Activated naive CD8-positive, alpha-beta T cell treated with anti-CD3 and anti-CD28 coated beads, Interleukin-2, amount 50 U/mL, for 24 hours (primary cell): ENCODE measurements at places on chromosomes 4 and X.

DNA sequence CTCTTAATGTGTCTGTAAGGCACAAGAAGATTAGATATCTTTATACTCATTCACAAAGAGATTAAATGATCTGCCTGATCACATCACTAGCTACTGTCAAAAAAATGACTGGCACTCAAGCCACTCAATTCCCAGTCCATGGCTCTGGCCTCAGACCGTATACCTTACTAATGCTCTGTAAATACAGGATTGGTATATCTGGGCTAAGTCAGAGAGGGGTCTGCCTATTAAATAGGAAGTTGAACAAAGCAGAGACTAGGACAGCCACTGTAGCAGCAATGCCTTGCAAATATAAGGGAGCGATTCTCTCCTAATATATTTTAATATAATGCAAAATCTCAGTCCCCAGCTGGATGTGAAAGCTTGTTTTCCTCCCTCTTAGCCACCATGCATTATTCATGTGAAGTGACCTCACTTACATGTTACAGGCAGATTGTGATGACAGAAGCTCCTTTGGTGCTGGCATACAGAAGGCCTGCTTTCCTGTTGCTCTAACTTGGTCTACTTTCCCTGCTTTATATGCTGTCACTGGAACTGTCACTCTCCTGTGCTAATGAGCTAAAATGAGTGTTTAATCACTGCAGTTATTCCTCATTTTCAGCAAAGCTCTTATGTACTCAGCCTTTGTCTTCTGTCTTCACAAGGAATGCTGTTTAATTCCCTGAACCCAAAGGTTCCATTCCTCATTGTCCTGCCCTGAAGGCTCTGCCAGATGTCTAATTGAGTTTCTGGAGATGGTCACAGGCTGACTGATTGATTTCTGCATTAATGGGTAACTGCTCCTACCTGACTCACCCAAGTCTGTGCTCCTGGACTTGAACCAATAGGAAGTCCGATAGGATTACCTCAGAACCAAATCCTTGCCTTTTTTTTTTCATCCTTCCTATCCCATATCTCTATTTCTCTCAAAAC, 578.2 kb downstream of the KLHL13 start:
- H3K27ac ChIP-seq, result no peak overlapping the region
- H3K27me3 ChIP-seq, result no peaks in the 10 kb centered on the region
- no peaks in the 10 kb centered on the region for H3K4me1 ChIP-seq
- no peak overlapping the region for H3K4me3 ChIP-seq
- no peaks in the 10 kb centered on the region for H3K36me3 ChIP-seq

DNA sequence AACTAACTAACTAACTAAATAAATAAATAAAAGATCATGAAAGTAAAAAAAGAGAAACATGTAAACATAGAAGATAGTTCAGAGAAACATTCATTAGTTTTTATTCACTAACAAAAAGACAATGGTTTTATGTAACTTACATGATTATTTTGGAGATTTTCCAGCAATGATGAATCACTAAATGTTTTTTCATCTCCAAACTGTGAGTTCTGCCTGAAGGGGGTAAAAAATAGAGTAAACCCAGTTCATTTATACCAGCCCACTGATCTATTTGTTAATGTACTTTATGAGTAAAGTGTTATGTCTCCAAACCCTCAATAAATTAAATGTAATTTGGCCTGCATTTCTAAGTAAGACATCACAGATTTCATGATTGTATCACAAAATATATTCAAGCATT, 101.1 kb downstream of the ATP8A1 start:
- H3K4me1 ChIP-seq, result no peaks in the 10 kb centered on the region
- peaks cover 11% of the 10 kb centered on the region for H3K36me3 ChIP-seq
- H3K27ac ChIP-seq, result no peak overlapping the region

- no peak overlapping the region for H3K4me3 ChIP-seq
- H3K36me3 ChIP-seq, result no peaks in the 10 kb centered on the region
- no peak for DNase-seq
- no peaks in the 10 kb centered on the region for H3K4me1 ChIP-seq
- no peak overlapping the region for H3K27ac ChIP-seq
These were observed 249.2 kb upstream of the GPRIN3 start for GRCh38 chr4:89556601-89557305.

DNA sequence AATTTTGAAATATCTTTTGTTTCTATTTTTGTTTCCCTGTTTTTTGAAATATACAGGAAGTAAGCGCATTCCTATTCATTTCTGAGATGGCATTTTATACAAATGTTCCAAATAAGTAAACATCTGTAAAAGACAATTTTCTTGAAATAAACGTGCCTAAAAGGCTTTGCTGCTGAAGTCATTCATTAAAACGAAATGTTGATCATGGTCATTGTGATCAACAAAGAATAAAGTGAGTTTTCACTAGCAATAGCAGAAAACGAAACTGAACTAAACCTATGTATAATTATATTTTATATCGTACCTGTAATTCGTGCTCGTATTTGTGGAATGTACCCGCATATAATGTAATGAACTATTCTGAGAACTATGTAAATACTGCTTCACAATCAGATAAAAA, 221.2 kb downstream of the MGST2 start:
- peaks cover 4% of the 10 kb centered on the region for H3K4me1 ChIP-seq
- H3K27ac ChIP-seq, result no peak overlapping the region
- H3K36me3 ChIP-seq, result peaks cover 4% of the 10 kb centered on the region
- H3K27me3 ChIP-seq, result no peaks in the 10 kb centered on the region
- no peak for DNase-seq

- DNase-seq, result no peak
- H3K27me3 ChIP-seq, result no peaks in the 10 kb centered on the region
- no peaks in the 10 kb centered on the region for H3K4me1 ChIP-seq
- H3K36me3 ChIP-seq, result no peaks in the 10 kb centered on the region
These were observed 29.1 kb downstream of the FHL1 start for GRCh38 chrX:136176399-136176825.

DNA sequence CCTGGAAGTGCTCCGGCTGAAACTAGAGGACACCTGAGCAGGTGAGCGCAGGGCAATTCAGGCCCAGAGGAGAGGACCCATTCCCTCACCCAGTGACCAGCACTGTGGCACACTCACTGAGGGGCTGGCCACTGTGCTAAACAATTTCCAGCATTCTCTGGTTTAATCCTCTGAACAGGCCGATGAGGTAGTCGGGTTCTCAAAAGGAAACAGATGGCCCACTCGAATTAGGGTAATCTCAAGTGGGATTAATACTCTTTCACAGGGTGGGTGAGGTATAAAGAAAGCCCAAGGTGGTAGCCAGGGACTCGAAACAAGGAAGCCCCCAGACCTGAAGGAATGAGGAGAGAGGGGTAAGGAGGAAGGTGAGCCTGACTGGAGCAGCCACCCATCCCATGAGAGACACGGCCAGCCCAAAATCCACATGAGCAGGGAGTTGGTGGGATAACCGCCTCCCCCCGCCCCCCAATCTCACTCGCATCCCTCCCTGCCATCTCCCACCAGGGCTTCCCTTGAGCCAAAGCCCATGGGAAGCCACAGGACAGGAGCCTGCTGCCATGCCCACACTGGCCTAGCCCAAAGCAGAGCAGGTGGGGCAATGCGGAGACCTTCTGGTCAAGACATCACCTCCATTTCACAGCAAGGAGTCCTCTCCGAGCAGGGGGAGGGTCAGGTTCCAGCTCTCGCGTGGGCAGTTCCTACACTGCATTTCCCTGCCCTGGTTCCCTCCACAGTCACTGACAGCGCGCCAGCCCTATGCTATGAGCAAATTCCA, 55.0 kb downstream of the SH3KBP1 start:
- DNase-seq, result no peak
- no peaks in the 10 kb centered on the region for H3K27me3 ChIP-seq
- no peak overlapping the region for H3K4me3 ChIP-seq

GRCh38 chr4:47650584-47651130, 165.6 kb downstream of the ATP10D start:
- no peak for DNase-seq
- no peaks in the 10 kb centered on the region for H3K36me3 ChIP-seq
- H3K27me3 ChIP-seq, result peaks cover 4% of the 10 kb centered on the region

- H3K36me3 ChIP-seq, result peaks cover 12% of the 10 kb centered on the region
- DNase-seq, result no peak
- H3K4me1 ChIP-seq, result no peaks in the 10 kb centered on the region
- no peaks in the 10 kb centered on the region for H3K27me3 ChIP-seq
- H3K4me3 ChIP-seq, result no peak overlapping the region
These were observed 18.8 kb downstream of the SRD5A3 start for GRCh38 chr4:55364691-55365344.

DNA sequence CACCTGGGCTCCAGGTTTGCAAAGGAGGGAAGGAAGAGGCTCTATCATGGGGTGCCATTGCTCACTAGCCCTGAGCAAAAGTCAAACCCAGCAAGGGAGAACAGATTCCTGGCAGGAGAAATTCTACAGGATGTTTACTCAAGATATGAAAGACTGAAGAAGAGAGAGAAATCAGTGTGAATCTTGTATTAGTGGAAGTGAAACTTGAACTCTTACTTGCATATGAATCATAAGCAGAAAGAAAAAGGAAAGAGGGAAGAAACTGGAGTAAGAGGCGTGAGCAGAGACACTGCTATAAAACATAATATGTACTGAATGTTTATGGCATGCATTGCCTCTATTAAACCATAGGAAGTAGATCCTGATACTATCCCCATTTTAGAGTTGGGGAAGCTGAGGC, 60.9 kb downstream of the C4orf46 start:
- no peak for DNase-seq
- H3K27me3 ChIP-seq, result peaks cover 10% of the 10 kb centered on the region
- no peak overlapping the region for H3K4me3 ChIP-seq
- H3K36me3 ChIP-seq, result no peaks in the 10 kb centered on the region
- no peak overlapping the region for H3K27ac ChIP-seq

GRCh38 chr4:145863191-145863590, 75.4 kb downstream of the ZNF827 start:
- no peak overlapping the region for H3K4me3 ChIP-seq
- H3K36me3 ChIP-seq, result peaks cover 49% of the 10 kb centered on the region
- no peak for DNase-seq
- peaks cover 31% of the 10 kb centered on the region for H3K4me1 ChIP-seq
- no peaks in the 10 kb centered on the region for H3K27me3 ChIP-seq

DNA sequence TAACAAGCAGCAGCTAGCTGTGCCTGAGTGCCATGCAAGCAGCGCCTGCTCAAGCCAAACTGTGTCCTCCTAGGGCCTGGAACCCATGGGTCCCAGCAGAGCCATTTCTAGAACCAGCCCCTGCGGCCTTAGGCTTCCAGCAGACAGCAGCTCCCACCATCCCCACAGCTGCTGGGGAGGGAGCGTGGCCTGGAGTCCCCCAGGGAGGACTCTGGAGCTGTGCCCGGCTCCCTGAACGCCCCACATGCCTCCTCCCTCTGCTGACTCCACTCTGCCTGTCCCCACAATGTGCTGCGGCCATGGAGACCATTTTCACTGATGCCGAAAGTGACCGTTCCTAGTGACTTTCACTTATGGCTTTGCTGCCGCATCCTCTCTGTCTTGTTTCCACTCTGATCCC, 45.9 kb downstream of the GAK start:
- no peak overlapping the region for H3K27ac ChIP-seq
- H3K4me1 ChIP-seq, result no peaks in the 10 kb centered on the region
- H3K27me3 ChIP-seq, result no peaks in the 10 kb centered on the region
- DNase-seq, result no peak

- no peak overlapping the region for H3K4me3 ChIP-seq
- H3K4me1 ChIP-seq, result peaks cover 58% of the 10 kb centered on the region
- H3K36me3 ChIP-seq, result peaks cover 46% of the 10 kb centered on the region
- DNase-seq, result no peak
These were observed 20.3 kb downstream of the RNF4 start for GRCh38 chr4:2489081-2489805.

GRCh38 chr4:89268679-89269078, 38.9 kb downstream of the GPRIN3 start:
- peaks cover 3% of the 10 kb centered on the region for H3K36me3 ChIP-seq
- H3K4me1 ChIP-seq, result peaks cover 38% of the 10 kb centered on the region
- no peak overlapping the region for H3K27ac ChIP-seq

DNA sequence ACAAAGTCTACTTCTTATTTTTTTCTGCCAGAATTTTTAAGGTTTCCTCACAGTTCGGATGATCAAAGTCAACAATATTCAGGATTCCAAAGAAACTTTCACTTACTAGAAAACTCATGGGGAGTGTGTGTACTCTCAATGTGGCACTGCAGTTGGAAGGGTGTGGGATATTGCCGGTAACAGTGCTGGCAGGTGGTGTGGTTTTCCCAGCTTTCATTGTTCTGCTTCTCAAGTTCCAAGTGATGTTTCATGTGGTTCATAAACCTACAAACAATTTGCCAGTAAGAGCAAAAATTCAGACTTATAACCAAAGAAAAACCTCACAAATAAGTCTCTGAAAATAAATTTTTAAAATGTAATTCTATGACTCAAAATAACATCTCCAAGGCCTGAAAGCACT, 39.8 kb downstream of the ZNF280C start:
- H3K4me1 ChIP-seq, result no peaks in the 10 kb centered on the region
- no peak overlapping the region for H3K4me3 ChIP-seq
- H3K27ac ChIP-seq, result no peak overlapping the region
- no peak for DNase-seq

DNA sequence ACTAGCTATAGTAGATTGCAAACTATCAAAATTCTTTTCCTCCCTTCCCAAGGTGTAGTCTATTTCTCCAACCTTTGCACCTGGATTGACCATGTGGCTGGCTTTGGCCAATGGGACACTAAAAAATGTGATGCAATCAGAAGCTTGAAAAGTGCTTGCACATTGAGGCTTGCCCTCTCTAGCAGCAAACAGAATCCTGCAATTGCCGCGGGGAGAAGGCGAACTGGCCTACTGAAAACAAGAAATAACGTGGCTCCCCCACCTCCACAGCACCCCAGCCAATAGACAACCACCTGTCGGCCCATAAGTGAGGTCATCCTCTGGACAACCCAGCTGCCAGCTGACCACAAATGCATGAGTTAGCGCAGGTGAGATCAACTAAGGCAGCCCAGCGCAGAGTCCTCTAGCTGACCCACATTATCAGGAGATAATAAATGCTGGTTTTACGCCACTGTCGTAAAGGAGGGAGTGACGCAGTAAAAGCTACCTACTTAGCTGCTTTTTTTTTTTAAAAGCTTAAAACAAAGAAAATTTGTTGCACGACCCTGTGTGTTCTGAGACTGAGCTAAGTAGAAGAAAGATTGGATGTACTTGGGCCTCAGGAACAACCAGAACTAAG, 95.2 kb downstream of the GK start:
- H3K27ac ChIP-seq, result no peak overlapping the region
- DNase-seq, result no peak
- peaks cover 2% of the 10 kb centered on the region for H3K4me1 ChIP-seq
- H3K36me3 ChIP-seq, result no peaks in the 10 kb centered on the region
- peaks cover 3% of the 10 kb centered on the region for H3K27me3 ChIP-seq

DNA sequence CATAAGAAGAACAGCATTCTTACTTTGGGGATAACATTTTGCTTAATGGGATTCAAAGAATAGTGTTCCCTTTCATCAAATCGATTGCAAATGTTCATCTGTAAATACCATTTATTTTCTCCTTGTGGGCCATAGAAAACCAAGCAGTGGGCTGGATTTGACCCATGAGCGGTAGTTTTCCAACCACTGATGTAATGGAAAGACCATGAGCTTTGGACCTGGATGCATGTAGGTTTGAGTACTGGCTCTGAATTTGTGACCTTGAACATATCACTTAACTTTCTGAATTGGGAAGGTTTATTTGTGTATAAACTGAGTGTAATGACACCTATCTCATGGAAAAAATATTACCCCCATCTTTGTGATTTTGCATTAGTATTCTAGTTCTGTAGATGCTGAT, 54.3 kb downstream of the REPS2 start:
- H3K4me3 ChIP-seq, result no peak overlapping the region
- H3K27me3 ChIP-seq, result no peaks in the 10 kb centered on the region
- DNase-seq, result no peak
- no peaks in the 10 kb centered on the region for H3K36me3 ChIP-seq
- H3K4me1 ChIP-seq, result peaks cover 4% of the 10 kb centered on the region
